Fibroblast of skin of back (primary cell): ENCODE measurements at places on chromosomes 16 and 17.
A peak's percentile ranks its signal among the peaks of the same experiment; 100 is the strongest.

DNA sequence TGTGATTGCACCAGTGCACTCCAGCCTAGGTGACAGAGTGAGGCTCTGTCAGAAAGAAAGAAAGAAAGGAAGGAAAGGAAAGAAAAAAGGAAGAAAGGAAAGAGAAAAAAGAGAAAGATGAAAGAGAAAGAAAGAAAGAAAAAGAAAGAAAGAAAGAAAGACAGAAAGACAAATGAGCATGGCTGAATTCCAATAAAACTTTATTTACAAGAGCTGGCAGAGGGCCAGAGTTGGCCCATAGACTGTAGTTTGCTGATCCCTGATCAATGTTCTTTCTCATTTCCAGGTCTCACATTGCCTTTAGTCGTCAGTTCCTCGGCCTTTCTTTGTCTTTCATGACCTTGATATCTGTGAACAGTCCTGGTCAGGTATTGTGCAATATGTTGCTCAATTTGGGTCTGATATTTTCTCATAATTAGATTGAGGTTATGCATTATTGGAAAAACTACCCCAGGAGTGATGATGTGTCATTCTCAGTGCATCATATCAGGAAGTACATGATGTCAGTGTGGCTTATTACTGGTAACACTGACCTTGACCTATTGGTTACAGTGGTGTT is 68.5 kb upstream of the MED9 start:
- no peak for DNase-seq

DNA sequence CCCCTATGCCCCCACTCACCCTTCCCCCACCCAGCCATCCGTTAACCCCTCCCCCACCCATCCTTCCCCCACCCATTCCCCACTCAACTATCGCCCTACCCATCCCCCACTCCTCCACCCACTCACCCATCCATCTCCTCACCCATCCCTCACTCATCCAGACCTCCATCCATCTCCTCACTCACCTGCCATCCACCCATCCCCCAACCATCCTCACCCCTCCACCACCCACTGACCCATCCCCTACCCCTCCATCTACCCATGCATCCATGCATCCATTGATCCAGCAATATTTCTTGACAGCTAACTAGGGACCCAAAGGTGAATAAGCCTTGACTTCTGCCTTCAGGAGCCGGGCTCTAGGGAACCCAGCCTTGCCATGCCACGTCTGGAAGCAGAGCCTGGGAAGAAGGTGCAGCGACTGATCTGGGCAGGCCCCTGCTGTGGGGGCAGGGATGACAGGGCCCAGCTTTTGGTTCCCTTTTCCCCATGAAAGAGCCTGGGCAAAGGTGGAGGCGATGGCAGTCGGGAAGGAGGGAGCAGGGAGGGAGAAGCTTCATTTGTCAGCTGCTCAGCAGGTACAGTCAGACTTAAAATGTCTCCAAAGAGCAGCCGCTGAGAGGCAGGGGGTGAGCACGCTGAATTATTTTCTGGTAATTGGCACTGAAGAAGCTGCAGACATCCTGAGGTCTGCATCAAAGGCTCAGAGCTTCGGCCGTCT is 23.1 kb upstream of the DOC2B start:
- DNase-seq: no peak

- peak; percentile 79 for DNase-seq
These were observed at the start of the genes DNAAF1 and HSDL1 for GRCh38 chr16:84144859-84145639. Gene DNAAF1 (plus strand): TSS chr16:84145308. CDS start chr16:84145441, 133 bp downstream. Gene HSDL1 (minus strand): TSS chr16:84145177. CDS start chr16:84131321, 13,856 bp downstream.

DNA sequence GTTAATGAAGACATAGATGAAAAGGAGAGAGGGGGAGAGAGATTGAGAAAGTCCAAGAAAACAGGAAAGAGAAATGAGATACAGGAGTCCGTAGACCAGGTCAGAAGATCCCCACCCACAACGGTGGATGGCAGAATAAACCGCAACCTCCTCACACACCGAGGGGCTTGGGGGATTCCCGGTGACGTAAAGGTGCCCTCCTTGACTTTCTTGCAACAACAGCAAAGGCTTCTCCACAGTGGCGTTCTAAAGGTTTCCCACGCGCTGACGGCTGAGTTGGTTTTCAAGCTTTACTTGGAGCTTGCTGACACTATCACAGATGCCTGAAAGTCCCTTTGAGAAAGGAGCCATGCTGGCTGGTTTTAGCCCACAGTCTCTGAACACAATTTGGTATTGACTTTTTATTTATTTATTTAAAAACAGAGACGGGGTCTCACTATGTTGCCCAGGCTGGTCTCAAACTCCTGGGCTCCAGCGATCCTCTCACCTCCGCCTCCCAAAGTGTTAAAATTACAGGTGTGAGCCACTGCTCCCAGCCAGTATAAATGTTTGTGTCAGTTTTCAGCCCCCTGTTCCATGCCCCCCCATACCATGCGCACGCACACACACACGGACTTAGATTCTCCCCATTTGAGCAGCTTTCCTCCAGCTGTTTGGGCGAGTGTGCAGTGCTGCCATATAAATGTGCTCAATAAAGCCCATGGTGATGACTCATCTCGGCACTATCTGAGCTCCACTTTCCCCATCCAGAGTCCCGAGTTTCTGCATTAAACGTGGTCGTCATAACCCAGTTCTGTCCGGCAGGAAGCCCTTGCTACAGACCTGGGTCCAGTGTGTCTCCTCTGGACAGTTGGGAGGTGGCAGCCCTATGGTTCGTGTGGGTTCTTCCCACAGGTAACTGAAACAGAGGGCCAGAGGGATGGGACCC is 33.0 kb upstream of the SEC14L1 start:
- peak; percentile 59 for DNase-seq

DNA sequence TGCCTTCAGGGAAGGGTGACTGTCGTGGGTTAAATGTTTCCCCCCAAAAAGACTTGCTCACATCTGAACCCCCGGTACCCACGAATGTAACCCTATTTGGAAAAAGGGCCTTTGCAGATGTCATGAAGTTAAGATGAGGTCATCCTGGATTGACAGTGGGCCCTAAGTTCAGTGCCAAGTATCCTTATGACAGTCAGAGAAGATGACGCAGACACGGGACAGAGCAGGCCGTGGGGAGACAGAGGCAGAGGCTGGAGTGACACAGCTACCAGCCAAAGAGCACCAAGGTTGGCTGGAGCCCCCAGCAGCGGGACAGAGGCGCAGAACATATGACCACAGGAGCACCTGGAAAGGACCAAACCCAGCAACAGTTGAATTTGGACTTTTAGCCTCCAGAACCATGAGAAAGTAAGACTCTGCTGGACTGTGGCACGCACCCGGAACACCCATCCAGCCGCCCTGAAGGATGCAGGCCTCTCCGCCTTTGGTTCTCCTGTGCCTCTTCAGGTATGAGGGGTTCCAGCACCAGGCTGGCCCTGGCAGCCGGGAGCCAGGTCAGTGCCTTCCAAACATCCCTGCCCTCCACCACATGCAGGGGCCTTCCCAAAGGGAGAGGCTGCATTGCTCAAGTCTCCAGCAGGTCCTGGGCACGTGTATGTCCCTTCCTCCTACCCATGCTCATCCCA is 104.0 kb downstream of the FOXL1 start:
- DNase-seq: no peak

DNA sequence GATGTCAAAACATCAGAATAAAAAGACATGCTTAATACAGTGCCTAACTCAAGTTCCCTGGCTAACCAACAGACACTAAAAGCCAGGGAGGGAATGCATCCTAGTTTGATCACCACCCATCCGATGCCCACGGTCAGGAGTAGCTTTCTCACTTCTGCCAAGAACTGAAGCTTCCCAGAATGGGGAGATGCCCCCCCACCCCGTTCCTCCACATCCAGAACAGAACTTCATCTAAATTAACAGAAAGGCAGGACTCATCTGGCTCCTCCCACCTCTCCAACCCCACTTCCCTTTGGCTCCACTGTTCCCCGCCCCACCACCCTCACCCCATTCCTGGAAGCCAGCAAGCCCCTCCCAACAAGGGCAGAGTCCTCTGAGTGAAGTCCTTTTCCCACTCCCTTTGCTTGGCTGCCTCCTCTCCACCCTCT is 33.7 kb downstream of the GDE1 start:
- DNase-seq: no peak

GRCh38 chr16:28073836-28074235 is 10.3 kb upstream of the GSG1L start:
- DNase-seq: no peak
